Stimulated activated CD8-positive, alpha-beta memory T cell treated with anti-CD3 and anti-CD28 coated beads, Interleukin-15, amount 100 ng/mL, for 1 hour (primary cell): ENCODE measurements at places on chromosomes 1 and 21.

GRCh38 chr21:29571949-29572348, 273.2 kb downstream of the BACH1 start:
- no peak for DNase-seq

DNA sequence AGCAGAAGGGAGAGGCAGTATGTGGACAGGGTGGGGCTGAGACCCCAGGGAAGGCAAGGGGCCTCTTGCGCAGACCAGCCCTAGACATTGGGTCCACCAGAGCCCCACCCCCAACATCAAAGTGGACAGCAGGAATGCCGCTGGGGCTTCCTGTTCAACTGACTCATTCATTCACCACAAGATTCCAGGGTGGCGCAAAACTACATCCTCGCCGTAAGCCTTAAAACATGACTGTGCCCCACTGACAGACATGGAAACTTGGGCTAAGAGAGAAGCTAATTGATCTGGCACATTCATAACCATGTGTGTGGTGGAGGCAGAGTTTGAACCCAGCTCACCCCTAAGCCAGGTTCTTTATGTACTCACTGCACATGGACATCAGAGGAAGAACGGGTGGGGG, 14.0 kb downstream of the COL16A1 start:
- DNase-seq, result no peak

GRCh38 chr1:207644852-207645634, at the start of gene CR1L:
Gene CR1L (plus strand): TSS chr1:207645133. CDS start chr1:207645234, 101 bp downstream.
- DNase-seq, result peak; percentile 29

DNA sequence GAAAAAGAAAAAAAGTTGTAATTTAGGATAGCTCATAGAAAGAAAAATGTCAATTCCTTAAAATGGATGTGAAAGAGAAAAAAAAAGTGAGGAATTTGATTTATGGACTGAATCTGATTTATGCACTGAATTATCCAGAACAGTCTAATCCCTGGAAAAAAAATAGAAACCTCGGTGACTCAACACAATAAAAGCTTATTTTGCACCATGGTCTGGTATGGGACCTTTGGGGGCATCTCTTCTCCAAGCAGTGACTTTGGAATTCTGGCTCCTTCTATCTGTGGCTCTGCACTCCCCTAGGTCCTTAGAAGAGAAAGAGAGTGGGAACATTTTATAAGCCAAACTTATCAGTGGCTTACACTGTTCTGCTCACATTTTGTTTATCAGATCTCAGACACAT, 471.7 kb upstream of the B3GALT2 start:
- DNase-seq, result no peak

DNA sequence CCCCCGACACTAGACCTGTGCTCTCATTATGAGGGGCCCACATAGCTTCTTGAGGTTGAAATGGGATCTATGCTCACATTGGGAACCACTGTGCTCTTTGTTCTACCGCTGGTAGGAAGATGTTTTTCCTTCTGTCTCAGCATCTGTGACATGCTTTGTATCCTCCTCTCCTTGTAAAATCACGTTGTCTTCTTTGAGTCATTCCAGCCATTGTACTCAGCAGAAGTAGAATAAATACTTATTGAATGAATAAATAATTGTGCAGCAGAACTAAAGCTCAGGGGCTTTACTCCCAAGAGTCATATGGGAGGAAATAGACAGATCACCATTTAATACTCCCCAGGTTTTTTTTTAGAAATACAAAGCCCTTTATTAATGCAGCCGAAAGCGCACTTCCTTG, 66.3 kb upstream of the EDEM3 start:
- DNase-seq, result no peak

- DNase-seq, result no peak
These were observed at the start of gene SYT6 for GRCh38 chr1:114153261-114154145. Gene SYT6 (minus strand): TSS chr1:114153869. CDS start chr1:114153772, 97 bp downstream.

GRCh38 chr1:103112546-103112945, 4.2 kb upstream of the COL11A1 start:
- DNase-seq, result no peak

DNA sequence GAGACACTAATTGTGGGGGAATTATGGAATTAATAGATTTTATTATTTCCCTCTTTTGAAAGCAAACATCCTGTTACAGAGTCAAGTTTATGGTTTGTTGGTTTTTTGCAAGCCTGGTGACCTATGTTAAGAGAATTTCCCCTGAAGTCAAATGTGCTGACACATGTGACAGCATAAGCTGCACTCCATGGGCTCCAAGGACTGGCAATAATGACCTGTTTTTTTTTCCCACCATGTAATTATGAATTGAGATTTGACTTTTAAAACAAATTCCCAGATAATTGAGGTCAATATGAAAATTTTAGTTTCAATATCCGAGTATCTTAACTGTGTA, 242.5 kb upstream of the SGIP1 start:
- no peak for DNase-seq

DNA sequence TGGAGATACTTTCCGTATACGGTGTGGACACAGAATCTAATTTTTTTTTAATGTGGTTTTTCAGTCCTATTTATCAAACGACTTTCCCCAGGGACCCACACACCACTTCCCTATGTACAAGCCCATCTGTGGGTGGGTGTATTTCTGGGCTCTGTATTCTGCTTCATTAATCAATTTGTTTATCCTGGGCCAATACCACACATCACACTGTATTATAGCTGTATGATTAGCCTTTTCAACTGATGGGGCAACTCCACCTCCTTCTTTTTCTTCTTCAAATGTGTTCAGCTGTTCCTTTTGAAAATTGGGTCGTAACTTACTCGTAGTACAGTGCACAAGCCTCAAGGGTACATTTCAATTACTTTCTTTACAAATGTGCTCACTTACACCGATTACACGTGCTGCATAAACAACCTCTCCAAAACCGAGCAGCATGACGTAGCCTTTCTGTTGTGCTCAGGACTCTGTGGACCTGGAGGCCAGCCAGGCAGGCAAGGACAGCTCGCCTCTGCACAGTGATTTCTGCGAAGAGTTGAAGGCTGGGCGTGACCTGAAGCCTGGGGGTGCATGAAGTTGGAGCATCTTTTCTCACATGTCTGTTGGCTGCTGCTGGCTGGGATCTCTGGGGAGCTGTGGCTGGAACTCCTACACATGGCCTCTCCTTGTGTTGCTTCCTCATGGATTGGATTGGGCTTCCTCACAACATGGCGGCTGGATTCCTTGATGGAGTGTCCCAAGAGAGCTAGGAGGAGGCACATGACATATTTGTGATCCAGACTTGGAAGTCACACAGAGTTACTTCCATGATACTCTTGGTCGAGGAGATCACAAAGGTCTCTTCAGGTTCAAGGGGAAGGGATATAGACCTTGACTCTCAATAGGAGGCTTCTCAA, 126.5 kb downstream of the CRYAA start:
- DNase-seq, result no peak

DNA sequence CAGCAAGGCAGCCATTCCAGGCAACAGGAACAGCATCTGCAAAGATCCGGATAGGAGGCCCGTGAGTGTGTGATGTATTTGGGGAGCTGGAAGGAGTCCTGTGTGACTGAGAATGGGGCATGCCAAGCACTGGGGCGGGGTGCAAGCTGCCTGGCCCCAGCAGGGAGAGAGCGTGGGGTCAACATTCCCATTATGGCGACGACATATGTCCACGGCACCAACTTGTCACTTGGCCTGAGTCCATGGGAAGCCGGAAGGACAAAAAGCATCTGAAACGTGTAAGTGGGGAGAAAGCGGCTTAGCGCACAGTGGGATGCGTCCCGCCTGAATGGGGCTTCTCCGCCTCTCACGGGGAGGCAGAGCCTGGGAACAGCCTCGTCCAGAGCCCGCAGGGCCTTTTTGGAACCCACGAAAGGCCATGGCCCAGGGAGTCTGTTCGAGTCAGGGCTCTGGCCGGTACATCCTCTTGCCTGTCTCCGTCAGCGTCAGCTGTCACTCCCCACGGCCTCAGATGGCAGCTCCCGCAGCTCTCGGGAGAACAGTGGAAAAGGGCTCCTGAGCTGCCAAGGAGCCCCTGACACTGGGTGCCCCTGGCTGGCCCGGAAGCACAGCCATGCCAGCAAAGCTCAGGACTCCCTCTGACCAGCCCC, 12.4 kb downstream of the EPHB2 start:
- DNase-seq, result no peak

GRCh38 chr1:6584126-6585080, 4.6 kb downstream of the ZBTB48 start:
- no peak for DNase-seq

- DNase-seq, result no peak
These were observed 38.5 kb upstream of the LDLRAP1 start for GRCh38 chr1:25504706-25505595.

DNA sequence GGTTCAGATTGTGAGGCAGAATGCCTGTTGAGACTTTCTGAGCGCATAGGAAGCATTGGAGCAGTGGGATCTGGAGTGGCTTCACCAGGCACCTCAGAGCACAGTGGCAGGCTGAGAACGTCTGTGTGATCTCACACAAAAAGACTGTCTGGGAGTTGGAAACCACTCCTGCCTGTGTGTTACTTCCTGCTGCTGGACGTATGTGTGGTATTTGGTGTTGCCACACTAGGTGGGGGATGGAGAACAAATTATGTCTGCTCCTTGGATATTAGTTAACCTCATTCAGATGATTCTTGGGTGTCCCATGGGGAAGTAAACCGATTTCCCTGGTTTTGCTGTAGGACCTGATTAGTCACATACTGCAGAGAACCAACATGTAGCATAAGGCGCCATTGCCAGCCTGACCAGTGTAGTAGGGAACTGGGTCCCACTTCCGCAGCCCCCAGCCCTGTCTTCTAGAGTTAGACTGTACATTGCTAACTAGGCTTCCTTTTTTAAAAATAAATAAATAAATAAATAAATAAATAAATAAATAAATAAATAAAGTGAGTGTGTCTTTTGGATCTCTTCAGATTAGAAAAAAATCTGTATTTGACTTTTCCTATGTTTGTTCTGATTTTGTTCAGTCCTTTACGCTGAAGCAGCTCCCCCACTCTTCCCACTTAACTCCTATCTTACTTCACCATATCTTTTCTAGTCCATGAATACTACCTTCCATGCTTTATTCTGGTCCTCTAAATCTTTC, 26.9 kb downstream of the UCK2 start:
- no peak for DNase-seq

DNA sequence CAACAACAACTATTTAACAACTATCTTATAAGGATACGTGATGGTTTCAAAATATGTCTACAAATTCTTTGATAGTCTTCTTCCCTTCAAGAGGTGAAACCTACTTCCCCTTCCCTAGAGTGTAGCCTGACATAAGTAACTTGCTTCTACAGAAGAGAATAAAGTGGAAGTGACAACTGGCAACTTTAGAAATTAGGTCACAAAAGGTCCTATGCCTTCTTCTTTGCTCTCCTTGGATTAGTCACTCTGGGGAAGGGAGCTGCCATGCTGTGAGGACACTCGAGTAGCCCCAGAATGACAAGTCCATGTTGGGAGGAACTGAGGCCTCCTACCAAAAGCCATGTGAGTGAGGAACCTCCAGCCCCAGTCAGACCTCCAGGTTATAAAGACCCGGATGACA, 19.2 kb downstream of the EFCAB14 start:
- DNase-seq, result no peak

- DNase-seq, result no peak
These were observed 1.2 kb downstream of the LENEP start for GRCh38 chr1:154994591-154994990.

DNA sequence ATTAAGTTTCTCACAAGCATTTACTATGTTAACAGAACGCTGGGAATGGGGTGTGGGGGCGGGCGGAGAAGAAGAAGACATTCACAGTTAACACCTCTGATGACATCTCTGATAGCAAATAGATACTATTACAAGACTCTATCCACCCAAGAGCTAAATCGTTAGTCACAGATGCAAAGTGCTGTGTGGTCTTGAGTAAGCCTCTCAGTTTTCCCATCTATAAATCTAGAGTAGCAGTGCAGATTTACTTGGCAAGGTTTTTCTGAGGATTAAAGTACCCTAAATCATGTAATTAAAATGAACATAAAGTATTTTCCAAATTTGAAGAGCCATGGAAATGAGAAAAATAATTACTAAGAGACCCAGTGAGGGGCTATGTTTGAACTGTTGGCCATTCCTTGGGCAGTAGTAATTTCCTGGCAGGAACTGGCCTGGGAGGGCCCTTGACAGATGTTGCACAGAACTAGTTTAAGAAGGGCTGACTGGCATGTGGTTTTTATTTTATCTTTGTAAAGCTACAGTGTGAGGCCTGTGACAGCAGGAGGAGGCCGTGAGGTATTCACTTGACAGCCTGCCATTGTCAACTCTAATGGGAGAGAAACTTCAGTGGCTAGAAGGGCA, 58.7 kb upstream of the APOBEC4 start:
- no peak for DNase-seq

- DNase-seq, result no peak
These were observed 25.4 kb downstream of the OLFM3 start for GRCh38 chr1:101971304-101971703.

- DNase-seq, result no peak
These were observed 38.2 kb downstream of the RABGAP1L start for GRCh38 chr1:174197547-174197946.

DNA sequence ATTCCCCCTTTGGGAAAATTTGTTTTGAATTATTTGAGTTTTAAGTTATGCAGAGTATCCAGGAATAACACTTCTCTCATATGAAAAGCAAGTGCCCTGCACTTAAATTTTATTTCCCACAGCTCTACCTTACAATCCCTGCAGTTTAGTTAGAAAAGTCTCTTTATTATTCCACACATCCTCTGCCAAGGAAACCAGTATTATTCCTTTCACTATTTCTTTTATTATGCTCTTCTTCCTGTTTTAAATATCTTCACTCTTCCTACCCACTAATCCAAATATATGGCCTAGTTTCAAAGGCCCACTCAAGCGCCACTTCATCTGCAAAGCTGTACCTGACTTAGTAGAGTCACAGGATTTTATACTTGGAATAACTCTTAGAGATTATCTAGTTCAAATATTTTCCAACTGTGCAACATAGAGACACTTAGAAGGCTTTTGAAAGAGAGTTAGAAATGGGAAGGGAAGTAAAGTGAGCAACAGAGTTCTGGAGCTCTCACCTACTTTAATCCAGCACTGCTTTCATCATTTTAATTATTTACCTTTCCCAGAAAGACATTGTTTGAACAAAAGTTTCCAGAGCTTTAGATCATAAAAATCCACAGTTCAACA, 97.2 kb upstream of the LYPLAL1 start:
- DNase-seq, result no peak

GRCh38 chr1:247647864-247648263, 31.7 kb downstream of the OR13G1 start:
- no peak for DNase-seq

GRCh38 chr1:184285401-184286087, 101.3 kb upstream of the C1orf21 start:
- DNase-seq, result no peak

- no peak for DNase-seq
These were observed 291.0 kb downstream of the ADGRL2 start for GRCh38 chr1:82091729-82092128.

GRCh38 chr1:246724731-246725095, 504 bp downstream of the SCCPDH start:
- DNase-seq, result no peak

GRCh38 chr1:46621930-46622329, 5.3 kb upstream of the MOB3C start:
- DNase-seq, result no peak
